Psoas muscle (tissue), 8 donors: ENCODE measurements at places on chromosomes 12 and 14. TPM values are rescaled to one million over a fixed set of nuclear protein-coding genes. Genes with fewer than 3 reads are reported as not detected.

DNA sequence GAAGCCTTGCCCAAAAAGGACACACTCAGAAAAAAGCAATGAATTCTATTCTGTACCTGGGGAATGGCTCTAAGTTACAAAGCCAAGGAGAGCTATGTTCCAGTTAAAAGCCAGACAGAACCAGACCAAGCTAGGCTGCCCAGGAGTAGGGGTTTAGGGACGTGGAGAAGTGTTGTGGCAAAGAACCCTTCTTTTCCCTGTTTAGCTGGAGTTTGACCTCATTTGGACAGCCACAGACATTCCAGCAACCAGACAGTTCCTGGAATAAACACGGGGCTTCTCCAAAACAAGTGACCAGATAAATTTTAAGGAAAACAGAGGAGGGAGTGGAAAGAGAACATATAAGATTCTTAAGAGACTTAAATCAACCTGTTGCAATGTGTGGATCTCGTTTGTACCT, 62.3 kb downstream of the GCH1 start:
- H3K27ac ChIP-seq: no peak overlapping the region
- no peaks in the 10 kb centered on the region for H3K27me3 ChIP-seq
- no peaks in the 10 kb centered on the region for H3K4me1 ChIP-seq
- DNase-seq: no peak

DNA sequence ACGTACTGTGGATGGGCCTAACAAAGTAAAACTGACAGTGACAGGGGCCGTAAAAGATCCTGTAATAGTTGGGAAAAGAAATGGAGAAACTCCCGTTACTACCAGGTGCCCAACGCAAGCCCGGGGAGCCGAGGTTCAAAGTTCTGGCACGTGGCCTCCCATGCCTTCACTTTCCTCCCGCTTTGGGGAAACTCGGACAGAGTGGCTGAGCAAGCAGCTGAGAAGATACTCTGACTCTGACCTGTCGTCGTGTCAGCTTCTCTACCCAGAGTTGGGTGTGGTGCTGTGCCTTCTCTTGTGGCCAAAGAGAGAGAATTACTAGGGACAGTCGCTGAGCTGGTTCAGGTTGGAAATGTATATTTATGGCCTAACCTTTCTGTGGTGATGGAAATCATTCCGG, 1.7 kb downstream of the B4GALNT3 start:
- H3K27me3 ChIP-seq: peaks cover 22% of the 10 kb centered on the region
- DNase-seq: no peak
- H3K27ac ChIP-seq: no peak overlapping the region
- no peaks in the 10 kb centered on the region for H3K36me3 ChIP-seq

DNA sequence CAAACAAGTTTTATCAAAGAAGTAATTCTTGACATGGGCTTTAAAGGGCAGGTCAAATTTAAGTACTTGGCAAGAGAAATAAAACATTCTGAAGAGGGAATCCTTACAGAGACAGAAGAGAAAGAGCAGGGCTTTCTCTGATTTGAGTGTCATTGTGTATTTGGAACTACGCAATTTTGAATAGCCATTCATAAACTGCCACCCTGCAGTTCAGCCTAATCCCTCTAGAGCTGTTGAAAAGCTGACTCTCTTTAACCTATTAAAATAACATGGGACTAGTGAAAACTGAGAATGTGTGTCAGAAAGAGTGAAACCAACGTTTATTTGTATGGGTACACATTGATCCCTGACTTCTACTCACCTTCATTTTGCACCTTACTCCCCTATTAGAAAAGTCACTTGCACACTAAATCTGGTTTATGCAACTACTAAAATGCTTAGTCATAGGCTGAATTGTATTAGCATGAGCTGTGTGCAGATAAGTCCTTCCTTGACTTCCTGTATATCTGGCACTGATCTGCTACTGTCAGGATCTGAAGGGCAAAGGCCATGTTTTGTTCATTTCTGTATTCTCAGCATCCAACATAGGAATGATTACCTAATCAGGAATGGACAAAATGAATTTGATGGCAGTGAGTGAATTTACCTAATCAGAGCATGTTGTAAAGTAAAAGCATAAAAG, 458.9 kb downstream of the NOVA1 start:
- DNase-seq: no peak
- H3K4me3 ChIP-seq: no peak overlapping the region
- H3K36me3 ChIP-seq: no peaks in the 10 kb centered on the region
- no peaks in the 10 kb centered on the region for H3K27me3 ChIP-seq
- no peaks in the 10 kb centered on the region for H3K4me1 ChIP-seq

- H3K4me3 ChIP-seq: peak overlapping the region; percentile 70
- peak; percentile 59 for DNase-seq
- H3K4me1 ChIP-seq: peaks cover 13% of the 10 kb centered on the region
- peaks cover 19% of the 10 kb centered on the region for H3K27me3 ChIP-seq
- no peaks in the 10 kb centered on the region for H3K36me3 ChIP-seq
These were observed 905 bp downstream of the CISTR start for GRCh38 chr12:53750812-53751335.

GRCh38 chr12:38350342-38351174, 34.0 kb downstream of the ALG10B start:
- DNase-seq: no peak
- no peaks in the 10 kb centered on the region for H3K27me3 ChIP-seq
- H3K4me3 ChIP-seq: no peak overlapping the region
- no peaks in the 10 kb centered on the region for H3K36me3 ChIP-seq
- no peaks in the 10 kb centered on the region for H3K4me1 ChIP-seq
- no peak overlapping the region for H3K27ac ChIP-seq

The RPS6KL1 gene
- 27.5 TPM for total RNA-seq

The DLGAP5 gene
- total RNA-seq: 0.10 TPM
